Activated CD4-positive, alpha-beta T cell treated with anti-CD3 and anti-CD28 coated beads, Interleukin-2, amount 10 ng/mL, durations not matched to agents 7 days and 5 days (primary cell): ENCODE measurements at places on chromosomes 4 and X. TPM values are rescaled to one million over a fixed set of nuclear protein-coding genes. Genes with fewer than 3 reads are reported as not detected.

- no peak for DNase-seq
- H3K27ac ChIP-seq = no peak overlapping the region
- peaks cover 6% of the 10 kb centered on the region for H3K36me3 ChIP-seq
Observed at GRCh38 chr4:118775405-118775804, 60.5 kb downstream of the SEC24D start.

DNA sequence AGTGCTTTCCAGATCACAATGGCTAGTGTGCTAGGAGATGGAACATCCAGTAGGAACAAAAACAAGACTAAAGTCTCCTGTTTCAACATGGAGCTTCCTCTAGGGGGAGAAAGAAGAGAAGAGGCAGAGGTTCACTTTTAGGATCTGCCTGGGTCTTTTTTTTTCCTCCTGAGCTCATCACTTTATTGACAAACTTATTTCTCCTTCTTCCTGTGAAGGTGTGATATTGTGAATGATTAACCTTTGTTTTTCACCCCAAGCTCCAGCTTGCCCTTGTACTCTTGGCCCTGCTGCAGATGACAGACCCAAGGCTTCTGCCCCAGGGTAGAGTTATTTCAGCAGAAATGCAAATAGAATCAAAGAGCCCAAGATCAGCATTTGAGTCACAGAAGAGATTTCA is 13.5 kb downstream of the PAGE4 start:
- no peak for DNase-seq
- no peaks in the 10 kb centered on the region for H3K27me3 ChIP-seq
- no peak overlapping the region for H3K4me3 ChIP-seq
- no peaks in the 10 kb centered on the region for H3K4me1 ChIP-seq
- no peak overlapping the region for H3K27ac ChIP-seq

GRCh38 chr4:92047209-92047875 is 256.4 kb upstream of the GRID2 start:
- no peaks in the 10 kb centered on the region for H3K36me3 ChIP-seq
- DNase-seq = no peak
- no peak overlapping the region for H3K4me3 ChIP-seq
- no peak overlapping the region for H3K27ac ChIP-seq

GRCh38 chr4:69773484-69773883 is 13.1 kb upstream of the SULT1B1 start:
- no peaks in the 10 kb centered on the region for H3K36me3 ChIP-seq
- DNase-seq = no peak
- no peaks in the 10 kb centered on the region for H3K4me1 ChIP-seq
- no peak overlapping the region for H3K27ac ChIP-seq
- H3K4me3 ChIP-seq = no peak overlapping the region
- H3K27me3 ChIP-seq = no peaks in the 10 kb centered on the region

GRCh38 chrX:1126738-1127137 is 85.7 kb downstream of the CRLF2 start:
- H3K27me3 ChIP-seq = no peaks in the 10 kb centered on the region
- no peak overlapping the region for H3K4me3 ChIP-seq
- H3K36me3 ChIP-seq = no peaks in the 10 kb centered on the region
- H3K27ac ChIP-seq = no peak overlapping the region

DNA sequence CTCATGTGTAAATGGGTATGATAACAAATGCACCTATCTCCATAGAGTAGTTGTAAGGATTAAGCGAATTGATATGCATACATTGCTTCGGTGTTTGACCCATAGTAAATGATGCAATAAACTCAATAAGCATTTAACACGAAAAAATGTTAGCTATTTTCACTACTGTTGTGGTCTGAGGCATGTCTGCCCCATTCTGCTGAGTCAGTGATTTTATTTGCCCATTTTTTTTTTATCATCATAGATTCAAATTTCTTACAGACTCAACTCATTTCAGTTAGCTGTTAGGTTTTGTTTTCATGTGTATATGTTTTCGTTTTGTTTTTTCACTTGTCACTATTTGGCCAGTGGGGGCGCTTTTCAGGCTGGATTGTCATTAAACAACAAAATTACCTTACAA is 27.8 kb upstream of the ARHGEF9 start:
- H3K4me3 ChIP-seq = no peak overlapping the region
- no peaks in the 10 kb centered on the region for H3K36me3 ChIP-seq
- H3K27me3 ChIP-seq = no peaks in the 10 kb centered on the region
- DNase-seq = no peak
- H3K27ac ChIP-seq = no peak overlapping the region

DNA sequence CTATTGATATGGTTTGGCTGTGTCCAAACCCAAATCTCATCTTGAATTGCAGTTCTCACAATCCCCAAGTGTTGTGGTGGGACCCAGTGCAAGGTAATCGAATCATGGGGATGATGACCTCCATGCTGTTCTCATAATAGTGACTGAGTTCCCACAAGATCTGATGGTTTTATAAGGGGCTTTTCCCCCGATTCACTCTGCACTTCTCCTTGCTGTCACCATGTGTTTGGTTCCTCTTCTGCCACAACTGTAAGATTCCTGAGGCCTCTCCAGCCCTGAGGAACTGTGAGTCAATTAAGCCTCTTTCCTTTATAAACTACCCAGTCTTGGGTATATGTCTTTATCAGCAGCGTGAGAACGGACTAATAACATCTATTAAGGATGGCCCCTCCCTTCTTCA is 68.8 kb downstream of the FBXW7 start:
- H3K27ac ChIP-seq = no peak overlapping the region
- H3K4me3 ChIP-seq = no peak overlapping the region
- no peak for DNase-seq
- peaks cover 35% of the 10 kb centered on the region for H3K4me1 ChIP-seq

The PTCHD1 gene
- total RNA-seq = not detected

The F11 gene
- not detected for total RNA-seq

The HSPA4L gene
- total RNA-seq = 0.02 TPM

The CT45A5 gene
- not detected for total RNA-seq

The GAGE12H gene
- total RNA-seq = not detected

The FGFBP1 gene
- total RNA-seq = not detected

The TLR10 gene
- 0.23 TPM for total RNA-seq
